ENCODE measurements at places on chromosomes 4 and X.

- peak; percentile 29 for DNase-seq
Observed at GRCh38 chrX:73850124-73851013, 287.4 kb downstream of the CHIC1 start.

- no peak for DNase-seq
Observed at GRCh38 chrX:98422536-98422935, 1538.8 kb downstream of the RPA4 start.

GRCh38 chr4:87669373-87669772 lies 19.3 kb downstream of the DMP1 start:
- no peak for DNase-seq

DNA sequence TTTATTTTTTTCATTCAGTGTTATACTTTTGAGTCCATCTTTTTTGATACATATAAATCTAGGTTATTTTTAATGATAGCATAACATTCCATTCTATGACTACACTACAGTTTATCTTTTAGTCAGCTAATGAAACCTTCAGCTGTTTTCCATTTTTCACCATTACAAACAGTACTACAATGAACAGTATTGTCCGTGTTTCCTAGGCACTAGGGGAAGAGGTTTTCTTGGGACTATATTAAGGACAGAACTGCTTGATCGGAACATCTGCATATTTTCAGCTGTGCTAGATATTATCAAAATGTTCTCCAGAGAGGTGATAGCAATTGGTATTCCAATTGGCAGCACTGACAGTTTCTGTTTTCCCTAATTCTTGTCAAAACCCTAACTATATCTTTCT lies 44.3 kb upstream of the HCCS start:
- DNase-seq = no peak

GRCh38 chr4:183840311-183840710 lies 64.8 kb upstream of the STOX2 start:
- DNase-seq = peak; percentile 71

- DNase-seq = no peak
Observed at GRCh38 chr4:48791313-48791712, 11.2 kb upstream of the FRYL start.

DNA sequence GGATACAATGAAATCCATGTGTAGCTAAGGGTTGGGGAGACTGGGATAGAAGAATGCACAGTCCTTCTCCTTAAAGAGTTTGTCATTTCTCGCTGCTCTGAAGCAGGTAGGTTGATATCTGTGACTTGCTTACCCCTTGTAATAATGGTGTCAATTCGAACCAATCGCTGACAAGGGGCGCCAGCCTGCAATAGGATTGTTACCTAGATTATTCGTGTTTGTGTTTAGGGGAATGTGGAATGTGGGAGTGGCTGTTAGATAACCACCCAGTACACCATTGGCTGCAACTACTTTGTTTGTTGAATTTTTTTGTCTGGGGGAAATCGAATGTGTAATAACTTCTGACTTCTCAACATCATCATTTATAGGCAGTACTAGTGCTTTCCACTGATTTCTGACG lies 141.6 kb downstream of the LARP7 start:
- DNase-seq = no peak

Measured in GM13977 (cell line).